NCI-H1092 (cell line): ENCODE measurements at places on chromosomes 3 and 15.

DNA sequence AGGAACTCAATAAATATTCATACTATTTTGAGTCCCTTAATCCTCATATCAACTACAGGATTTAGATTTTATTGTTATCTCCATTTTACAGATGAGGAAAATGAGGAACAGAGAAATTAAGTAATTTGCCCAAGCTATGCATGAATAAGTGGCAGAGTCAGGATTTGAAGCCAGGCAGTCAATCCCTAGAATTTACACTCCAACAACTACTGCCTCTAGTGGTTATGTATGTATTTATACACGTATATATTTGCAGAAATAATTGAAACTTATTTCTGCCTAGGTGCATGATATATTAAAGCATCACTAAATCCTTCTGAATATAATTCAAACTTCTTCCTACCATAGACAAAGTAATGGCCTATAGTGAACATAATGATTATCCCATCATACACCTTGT, 137.4 kb downstream of the SERPINI1 start:
- DNase-seq, result no peak

GRCh38 chr3:117084739-117085270, 375.2 kb downstream of the TUSC7 start:
- no peak for DNase-seq

DNA sequence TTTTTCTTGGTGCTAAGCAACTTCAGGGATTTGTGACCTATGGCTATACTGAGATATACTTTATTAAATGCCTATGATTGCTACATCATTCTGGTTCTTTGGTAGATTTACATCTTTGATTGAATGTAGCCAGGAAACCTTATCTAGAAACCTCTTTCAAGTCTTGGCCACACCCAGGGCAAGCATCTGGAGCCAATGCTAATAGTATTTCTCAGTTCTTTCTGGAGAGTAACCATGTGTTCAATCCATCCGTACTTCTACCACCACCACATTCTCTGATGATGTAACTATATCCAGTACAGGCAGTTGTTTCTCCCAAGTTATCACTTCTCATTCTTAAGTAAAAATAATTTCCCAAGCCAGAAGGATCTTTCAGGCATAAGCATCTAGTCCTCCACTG, 69.0 kb downstream of the NME9 start:
- DNase-seq, result no peak

DNA sequence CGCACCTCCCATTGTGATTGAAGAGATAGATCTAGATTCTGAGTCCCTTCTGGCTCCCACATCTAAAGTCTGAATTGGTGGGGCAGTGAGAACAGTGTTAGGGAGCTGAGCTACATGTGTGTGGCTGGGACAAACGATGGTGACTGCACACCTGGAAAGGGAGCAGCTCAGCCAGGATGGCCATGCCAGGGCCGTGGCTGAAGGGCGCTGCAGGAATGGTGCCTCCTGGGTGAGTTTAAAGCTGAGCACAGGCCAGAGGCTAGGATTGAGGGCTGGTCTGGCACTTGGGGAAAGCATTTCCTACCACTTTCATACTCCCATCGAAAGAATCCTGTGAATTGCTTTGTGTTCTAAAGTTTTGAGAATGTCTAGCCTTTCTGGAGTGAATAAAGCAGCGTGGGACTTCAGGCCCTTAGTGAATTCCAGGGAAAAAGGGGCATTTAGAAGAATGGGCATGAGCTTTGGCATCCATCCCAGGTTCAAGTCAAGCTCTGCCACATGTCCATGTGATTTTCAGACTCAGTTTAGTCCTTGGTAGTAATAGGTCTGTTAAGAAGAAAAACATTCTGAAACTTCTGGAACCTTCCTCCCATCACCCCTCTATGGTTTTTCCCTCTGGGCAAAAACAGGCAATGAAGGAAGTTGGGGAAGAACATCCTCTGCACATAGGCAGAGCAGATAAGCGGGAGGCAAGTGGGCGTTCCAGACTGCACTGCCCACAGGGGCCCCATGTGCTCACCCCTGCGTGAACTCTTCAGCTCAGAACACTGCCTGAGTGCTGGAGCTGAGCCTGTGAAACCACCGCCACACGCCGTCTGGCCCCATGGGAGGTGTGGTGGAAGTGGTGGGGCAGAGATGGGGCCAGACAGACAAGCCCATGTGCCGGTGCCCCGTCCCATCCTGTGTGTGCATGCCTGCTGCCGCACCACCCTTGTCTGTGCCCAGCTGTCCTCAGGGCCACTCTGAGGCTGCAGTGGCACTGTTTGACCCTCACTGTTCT, 12.9 kb upstream of the CPNE9 start:
- DNase-seq, result no peak

DNA sequence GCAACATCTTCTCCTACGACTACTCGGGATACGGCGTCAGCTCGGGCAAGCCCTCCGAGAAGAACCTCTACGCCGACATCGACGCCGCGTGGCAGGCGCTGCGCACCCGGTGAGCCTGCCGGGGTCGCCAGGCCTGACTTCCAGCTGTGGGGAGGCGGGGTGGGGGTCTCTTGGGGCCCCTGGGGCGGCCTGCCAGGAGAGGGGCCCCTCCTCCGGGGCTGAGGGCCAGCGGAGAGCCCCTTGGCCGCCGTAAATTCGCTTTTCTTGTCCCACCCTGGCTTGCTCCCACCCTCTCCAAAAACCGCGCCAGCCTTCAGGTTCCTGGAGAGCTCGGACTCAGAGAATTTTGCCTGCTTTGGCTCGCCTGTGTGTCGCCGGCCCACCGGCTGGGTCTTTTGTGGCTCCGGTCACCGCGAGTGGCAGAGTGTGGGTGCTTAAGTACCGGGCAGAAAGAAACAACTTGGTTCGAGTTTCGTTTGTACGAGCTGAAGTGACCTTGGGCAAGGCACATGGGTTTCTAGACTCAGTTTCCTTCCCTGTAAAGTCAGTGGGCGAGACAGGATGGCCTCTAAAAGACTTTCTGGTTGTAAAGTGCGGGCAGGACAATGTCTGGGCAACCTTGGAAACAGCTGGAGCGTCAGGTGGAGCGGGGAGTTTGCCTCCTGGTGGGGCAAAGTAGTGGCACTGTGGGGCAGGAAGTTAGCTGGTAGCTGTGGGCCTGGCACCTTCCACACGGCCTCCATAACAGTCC, 976 bp downstream of the ABHD17C start:
- no peak for DNase-seq

DNA sequence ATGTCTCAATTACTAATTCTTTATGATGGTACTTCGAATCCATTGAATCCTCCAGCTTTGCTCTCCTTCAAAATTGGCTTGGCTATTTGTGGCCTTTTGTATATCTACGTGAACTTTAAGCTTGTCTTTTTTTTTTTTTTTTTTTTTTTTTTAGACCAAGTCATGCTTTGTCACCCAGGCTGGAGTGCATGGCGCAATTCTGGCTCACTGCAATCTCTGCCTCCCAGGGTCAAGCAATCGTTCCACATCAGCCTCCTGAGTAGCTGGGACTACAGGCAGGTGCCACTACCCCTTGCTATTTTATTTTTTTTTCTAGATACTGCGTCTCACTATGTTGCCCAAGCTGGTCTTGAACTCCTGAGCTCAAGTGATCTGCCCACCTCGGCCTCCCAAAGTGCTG, 7.7 kb upstream of the DIPK2A start:
- DNase-seq, result no peak

GRCh38 chr15:100190675-100191074, 151.1 kb downstream of the ADAMTS17 start:
- no peak for DNase-seq

- DNase-seq, result peak; percentile 72
These were observed 13.7 kb upstream of the TLE3 start for GRCh38 chr15:70111203-70112073.

DNA sequence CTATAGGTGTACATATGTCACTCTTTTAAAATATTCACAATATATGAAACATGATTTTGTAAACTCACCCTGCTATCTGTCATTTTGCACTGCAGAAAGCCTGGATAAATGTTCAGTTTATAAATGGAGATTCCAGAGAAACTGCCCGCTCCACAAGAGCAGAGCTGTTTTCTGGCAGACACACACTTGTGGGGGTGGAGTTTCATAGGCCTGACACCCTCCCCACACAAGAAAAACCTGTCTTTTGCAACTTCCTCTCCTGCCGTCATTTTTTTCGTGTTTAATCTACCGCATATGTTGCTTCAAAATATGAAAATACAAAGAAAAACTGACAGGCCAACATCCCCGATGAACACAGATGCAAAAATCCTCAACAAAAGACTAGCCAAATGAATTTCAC, 479.0 kb downstream of the GABRG3 start:
- DNase-seq, result no peak

DNA sequence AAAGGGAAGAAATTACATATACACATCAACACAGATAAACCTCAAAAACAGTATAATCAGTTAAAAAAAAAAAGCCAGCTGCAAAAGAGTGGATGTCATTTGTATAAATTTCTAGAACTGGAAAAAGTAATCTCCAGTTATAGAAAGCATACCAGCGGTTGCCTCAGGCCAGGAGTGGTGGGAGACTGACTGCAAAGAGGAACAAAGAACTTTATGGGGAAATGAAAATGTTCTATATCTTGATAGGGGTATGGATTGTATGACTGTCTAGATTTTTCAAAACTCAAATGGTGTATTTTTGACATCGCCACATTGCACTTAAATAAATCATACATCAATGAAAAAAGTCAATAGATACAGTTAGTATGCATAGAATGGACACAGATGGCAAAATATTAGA, 241.6 kb downstream of the SCAPER start:
- DNase-seq, result no peak

DNA sequence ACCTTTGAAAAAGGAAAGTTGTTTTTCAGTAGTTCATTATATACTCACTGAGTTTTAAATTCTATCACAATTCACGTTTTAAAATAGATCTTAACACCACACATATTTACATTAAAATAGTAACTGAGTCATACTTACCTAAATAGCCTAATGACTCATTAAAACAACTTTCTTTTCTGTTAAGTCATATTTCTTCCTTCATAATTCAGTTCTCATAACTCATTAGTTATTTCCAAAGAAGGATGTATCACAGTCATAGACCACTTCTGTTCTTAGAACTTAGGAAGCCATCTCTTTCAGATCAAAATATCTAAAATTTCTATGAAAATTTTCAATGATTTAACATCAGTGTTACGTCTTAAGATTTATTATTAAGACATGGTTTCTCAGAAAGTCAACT, 885.9 kb downstream of the FHIT start:
- no peak for DNase-seq

GRCh38 chr3:112092496-112093179, 6.4 kb downstream of the C3orf52 start:
- no peak for DNase-seq

- no peak for DNase-seq
These were observed 208.8 kb downstream of the SV2B start for GRCh38 chr15:91308855-91309254.
